Esophagus muscularis mucosa (tissue), 4 donors: ENCODE measurements at places on chromosomes 13 and 19. TPM values are rescaled to one million over a fixed set of nuclear protein-coding genes. Genes with fewer than 3 reads are reported as not detected.

DNA sequence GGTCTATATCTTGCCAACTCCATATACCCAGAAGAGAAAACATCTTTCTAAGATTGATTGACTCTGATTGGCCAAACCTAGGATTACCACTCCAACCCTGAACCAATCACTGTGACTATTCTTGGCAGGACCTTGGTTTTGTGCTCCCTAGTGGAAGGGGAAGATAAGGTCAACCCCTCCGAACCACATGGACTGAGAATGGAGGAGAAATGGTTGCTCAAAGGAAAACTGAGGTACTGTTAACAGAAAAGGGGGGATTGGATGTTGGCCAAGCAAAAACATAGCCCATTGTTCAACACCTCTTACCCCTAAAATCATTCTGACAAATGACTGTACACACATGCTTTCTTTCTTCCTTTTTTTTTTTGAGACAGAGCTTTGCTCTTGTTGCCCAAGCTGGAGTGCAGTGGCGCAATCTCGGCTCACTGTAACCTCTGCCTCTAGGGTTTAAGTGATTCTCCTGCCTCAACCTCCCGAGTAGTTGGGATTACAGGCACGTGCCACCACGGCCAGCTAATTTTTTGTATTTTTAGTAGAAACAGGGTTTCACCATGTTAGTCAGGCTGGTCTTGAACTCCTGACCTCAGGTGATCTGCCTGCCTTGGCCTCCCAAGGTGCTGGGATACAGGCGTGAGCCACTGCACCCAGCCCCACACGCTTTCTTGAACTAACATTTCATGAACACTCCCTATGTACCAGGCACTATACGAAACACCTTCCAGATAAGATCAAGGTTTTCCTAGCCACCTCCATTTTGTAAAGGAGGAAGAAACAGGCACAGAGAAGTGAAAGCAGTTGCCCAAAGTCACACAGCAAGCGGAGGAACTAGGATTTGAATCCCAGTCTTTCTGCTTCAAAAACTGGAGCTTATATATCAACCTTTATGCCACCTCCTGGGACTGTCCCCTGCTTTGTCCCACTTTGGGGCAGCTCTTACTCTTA, 6.5 kb downstream of the MEIOSIN start:
- no peak for DNase-seq

Gene CLIP3
- total RNA-seq = 73.3 TPM

DNA sequence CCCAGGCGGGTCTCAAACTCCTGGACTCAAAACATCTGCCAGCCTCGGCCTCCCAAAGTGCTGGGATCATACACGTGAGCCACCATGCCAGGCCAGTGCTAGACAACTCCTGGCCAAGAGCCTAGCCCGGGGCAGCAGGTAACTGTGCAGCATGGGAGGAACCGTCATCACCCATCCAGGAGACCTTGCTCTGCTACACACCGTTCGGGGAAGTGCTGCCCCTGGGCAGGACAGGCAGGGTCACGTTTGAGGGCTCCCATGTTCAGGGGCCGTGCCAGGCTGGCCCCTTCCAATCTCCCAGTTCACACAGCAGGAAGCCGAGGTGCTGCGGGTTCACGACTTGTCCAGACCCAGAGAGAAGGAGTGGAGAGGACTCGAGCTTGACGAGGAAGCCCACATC, 35.1 kb downstream of the NAXD start:
- DNase-seq = no peak

Gene ATP8A2
- 0.65 TPM for total RNA-seq

- no peak for DNase-seq
These were observed 9.2 kb downstream of the RANBP3 start for GRCh38 chr19:5968431-5969373.

- DNase-seq = no peak
These were observed 420.5 kb upstream of the KLF12 start for GRCh38 chr13:74554569-74555275.

DNA sequence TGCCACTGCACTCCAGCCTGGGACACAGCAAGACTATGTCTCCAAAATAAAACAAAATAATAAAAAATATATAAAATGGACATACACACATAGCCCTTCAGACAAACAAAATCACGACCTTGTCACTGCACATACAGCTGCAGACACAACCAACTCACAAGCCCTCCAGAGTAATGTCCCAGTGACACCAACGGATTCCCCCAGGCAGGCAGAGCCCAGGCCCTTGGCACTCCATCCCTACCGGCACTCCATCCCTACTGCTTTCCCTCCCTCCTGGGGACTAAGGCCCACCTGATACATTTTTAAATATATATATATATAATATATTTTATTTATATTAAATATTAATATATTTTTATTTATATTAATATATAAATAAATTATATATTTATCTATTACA, 18.5 kb downstream of the ZNF101 start:
- no peak for DNase-seq

GRCh38 chr13:44147648-44148047, 226.0 kb upstream of the SERP2 start:
- DNase-seq = no peak

DNA sequence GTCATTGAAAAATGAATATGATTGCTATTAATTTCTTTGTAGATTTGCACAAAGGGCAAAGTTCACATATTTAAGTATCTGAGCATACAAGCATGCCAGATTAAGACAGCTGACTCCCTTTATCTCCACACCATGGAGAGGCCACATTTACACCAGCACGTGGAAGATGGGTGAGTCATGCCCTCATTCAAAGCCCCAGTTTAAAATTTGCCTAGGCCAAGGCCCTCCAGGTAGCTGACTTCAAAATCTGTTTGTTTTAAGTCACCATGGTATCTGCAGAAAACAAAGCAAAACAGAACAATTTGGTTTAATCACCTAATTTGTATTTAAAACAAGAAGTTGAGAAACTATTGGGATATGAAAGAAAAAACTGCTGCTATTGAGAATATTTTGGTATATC, 109.2 kb downstream of the ESD start:
- DNase-seq = no peak

GRCh38 chr13:34076943-34077703, 259.2 kb downstream of the RFC3 start:
- DNase-seq = no peak
